ENCODE measurements at places on chromosomes 11 and 22. TPM values are rescaled to one million over a fixed set of nuclear protein-coding genes. Genes with fewer than 3 reads are reported as not detected.

DNA sequence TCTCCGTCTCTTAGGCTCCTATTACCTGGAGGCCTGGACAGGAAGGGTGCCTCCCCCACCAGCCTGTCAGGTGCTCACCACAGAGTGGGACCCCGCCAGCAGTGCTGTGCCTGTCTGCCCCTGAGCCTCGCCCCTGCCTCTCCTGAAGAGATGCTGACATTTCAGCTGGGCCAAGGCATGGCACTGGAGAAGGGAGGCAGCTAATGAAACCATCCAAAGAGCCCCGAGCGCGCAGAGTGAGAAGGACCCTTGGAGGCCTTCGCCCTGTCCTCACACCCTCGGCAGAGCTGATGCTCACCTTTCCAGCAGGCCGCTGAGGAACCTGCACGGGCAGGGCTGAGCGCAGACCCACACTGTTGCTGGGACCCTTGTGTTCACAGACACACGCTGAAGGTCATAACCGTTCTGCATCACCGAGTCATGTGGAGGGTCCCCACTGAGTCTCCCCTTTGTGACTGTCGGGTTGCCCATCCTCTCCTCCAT, 2.1 kb upstream of the LRFN4 start:
- DNase-seq = no peak

- no peak for DNase-seq
These were observed 9.9 kb downstream of the SYT9 start for GRCh38 chr11:7261578-7261977.

- no peak for DNase-seq
These were observed 15.5 kb downstream of the CLTCL1 start for GRCh38 chr22:19275919-19276600.

DNA sequence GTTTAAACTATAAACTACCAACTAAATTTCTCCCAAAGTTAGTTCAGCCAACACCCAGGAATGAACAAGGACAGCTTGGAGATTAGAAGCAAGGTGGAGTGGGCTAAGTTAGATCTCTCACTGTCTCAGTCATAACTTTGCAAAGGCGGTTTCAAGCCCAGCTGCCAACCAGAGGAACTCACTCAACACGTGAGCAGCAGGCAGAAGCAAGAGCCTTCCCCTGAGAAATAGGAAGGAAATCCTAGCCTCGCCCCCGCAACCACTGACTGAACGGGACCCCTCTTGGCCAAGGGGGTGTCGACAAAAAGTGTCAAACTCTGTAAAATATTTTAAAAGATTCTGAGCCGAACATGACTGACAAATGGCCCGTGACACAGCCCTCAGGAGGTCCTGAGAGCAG, 4.4 kb upstream of the KRTAP5-9 start:
- DNase-seq = no peak

The RBMXL2 gene
- not detected for polyA plus RNA-seq

- DNase-seq = no peak
These were observed 9.1 kb downstream of the MRGPRF start for GRCh38 chr11:69003866-69004367.

GRCh38 chr11:111310723-111311122, 12.4 kb downstream of the POU2AF3 start:
- DNase-seq = no peak

- DNase-seq = no peak
These were observed 29.9 kb downstream of the CTNND1 start for GRCh38 chr11:57791321-57792059.

- DNase-seq = no peak
These were observed 61.5 kb upstream of the EP300 start for GRCh38 chr22:41030891-41031290.

DNA sequence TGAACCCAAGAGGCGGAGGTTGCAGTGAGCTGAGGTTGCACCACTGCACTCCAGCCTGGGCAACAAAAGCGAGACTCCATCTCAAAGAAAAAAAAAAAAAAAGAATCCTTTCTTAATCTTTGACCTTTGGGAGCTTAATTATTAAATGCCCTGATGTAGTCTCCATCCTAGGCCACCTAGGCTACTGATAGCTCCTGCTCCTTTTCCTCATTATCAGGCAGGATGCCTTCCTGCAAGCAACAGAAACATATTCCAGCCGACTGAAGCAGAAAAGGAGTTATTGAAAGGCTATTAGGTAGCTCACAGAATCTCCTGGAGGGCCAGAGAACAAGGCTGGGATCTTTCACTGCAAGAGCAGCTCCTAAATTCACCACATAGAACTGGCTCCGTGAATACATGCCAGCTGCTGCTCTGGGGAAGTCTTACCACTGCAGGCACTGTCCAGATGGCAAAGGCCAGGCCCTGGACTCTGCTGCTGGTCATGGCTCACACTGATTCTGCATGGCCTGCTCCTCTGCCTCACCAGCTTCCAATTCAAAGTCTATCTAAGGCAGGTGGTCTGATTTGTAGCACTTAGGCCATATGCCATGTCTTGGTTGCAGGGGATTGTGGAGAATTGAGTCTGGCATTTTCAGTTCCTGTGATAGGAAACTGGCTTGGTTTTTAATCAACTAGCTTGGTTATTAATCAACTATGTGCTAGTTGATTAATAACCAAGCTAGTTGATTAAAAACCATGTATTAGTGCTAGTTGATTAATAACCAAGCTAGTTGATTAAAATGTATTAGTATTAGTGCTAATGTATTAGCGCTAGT, 26.0 kb upstream of the POLD3 start:
- DNase-seq = no peak

DNA sequence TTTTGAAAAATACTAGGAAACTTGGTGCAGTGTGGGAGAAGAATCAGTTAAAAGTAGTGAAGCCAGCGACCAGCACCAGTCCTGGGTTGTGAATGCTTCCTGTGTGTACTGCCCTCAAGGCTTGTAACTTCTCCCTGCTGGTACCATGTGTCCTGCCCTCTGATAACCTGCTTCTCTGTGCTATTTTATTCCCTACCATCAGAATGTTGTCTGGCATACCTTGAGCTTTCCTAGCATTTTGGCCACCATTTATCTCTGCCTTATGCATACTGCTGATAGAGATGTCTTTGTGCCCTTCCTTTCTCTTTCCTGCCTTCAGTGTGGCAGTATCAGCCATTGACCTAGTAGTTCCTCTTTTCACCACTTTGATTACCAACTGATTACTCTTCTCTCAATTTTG, 2.0 kb downstream of the GTF2H1 start:
- no peak for DNase-seq

The CCDC81 gene
- polyA plus RNA-seq = 0.80 TPM

The C22orf23 gene
- polyA plus RNA-seq = 8.9 TPM
